Epithelial cell of alveolus of lung (primary cell): ENCODE measurements at places on chromosomes 6 and 20. TPM values are rescaled to one million over a fixed set of nuclear protein-coding genes. Genes with fewer than 3 reads are reported as not detected.

SLC26A8 gene
- not detected in 2 replicates for total RNA-seq

POPDC3 gene
- 12.4 and 39.7 TPM in 2 replicates for total RNA-seq

SMOC2 gene
- not detected in 2 replicates for total RNA-seq

ULBP1 gene
- 0.88 and 2.6 TPM in 2 replicates for total RNA-seq

DPPA5 gene
- total RNA-seq, result not detected in 2 replicates

HLA-F gene
- total RNA-seq, result 0.16 and 3.4 TPM in 2 replicates

GSTA3 gene
- total RNA-seq, result not detected in 2 replicates

VGLL2 gene
- not detected in 2 replicates for total RNA-seq

CALHM4 gene
- not detected in 2 replicates for total RNA-seq
